Foreskin keratinocyte (primary cell): ENCODE measurements at places on chromosomes 7 and 10. TPM values are rescaled to one million over a fixed set of nuclear protein-coding genes. Genes with fewer than 3 reads are reported as not detected.

DNA sequence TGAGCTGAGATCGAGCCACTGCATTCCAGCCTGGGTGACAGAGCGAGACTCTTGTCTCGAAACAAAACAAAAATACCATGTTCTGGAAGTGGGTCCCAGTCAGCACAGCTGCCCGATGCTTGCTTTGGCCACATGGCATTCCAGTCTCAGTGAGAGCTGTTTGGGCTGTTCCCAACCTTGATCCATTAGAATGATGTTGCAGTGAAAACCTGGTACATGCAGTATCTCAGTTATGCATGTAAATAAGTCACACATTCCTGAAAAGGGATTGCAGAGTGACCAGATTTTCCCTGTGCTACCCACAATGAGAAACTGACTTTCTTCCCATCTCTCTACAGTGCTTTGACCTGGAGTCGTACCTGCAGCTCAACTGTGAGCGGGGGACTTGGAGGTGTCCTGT is 15.4 kb downstream of the ZMIZ2 start:
- DNase-seq: no peak

GRCh38 chr10:77228559-77228958 is 409.0 kb downstream of the KCNMA1 start:
- DNase-seq: no peak

GRCh38 chr7:70676243-70676642 is 455.7 kb upstream of the GALNT17 start:
- no peak for DNase-seq

DNA sequence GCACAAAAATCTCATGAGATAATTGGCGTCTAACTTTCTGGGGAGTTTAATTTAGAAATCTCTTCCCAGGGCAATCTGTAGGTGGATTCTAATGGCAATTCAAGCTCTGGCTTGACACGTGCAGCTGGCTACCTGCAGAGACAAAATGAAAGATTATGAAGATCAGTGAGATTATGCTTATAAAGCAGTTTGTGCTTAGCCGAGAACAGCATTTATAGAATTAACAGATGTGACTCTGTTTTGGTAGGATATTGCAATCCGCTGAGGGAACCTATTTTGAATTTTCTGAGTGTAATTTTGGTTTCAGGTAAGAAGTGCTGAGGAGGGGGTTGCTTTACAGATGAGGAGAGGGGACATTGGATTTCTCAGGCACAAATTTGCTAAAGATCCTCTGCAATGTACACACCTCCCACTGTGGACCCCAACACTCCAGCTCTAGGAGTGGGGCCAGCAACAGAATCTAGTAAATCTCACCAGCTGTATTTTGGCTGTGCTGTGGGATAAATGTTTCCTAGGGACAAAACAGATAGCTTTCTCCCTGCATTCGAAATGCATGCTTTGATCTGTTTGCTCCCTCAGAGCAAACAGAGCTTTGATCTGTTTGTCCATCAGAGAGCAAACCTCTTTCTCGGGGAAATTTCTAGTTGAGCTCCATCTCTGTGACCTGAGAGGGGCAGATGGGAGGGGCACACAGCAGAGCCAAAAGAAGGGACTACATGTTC is 7.4 kb downstream of the GJD4 start:
- DNase-seq: no peak

DNA sequence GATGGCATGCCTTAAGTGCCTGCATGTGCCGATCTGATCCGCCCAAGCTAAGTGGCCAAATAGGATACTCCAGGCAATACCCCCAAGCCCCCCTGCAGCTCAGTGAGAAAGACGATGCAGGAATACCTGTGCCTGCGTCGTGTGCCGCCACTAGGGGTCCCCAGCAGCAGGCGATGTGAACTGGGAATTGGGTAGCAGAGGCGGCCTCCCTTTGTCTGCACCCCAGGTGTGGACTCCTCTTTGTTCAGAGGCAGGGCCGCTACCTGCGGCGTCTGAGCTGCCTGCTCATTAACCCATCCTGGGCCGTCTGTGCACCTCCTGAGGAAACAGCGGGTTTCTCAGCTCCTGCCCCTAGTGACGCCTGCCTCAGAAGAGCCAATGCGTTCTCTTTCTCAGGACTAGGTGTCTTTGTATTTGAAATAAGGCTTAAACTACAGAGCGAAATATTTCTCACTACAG is 4.8 kb upstream of the CHN2 start:
- no peak for DNase-seq

DNA sequence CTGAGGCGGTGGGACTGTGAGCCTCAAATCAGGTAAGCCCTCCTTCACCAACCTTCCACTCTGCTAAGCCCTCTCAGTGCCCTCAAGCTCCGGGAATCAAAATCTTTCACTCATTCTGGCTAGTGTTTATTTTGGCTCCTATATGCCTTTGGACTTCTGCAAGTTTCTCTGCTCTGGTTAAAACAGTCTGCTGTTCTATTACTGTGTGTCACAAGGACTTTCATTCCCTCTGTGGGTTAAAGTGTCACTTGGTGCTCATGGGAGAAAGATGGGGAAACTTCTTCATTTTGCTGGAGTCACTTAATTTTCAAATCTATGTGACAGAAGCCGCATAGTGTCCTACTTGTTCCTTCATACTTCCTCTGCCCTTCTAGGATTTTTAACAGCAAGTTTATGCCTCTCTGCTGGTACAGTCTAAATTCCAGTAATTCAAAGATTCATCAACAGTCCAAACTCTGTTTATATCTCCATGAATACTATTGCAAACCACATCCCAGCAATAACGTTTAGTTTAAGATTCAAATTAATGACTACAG is 61.3 kb downstream of the CD36 start:
- DNase-seq: no peak

GRCh38 chr10:91759581-91759986 is 38.6 kb upstream of the TNKS2 start:
- peak; percentile 30 for DNase-seq

DNA sequence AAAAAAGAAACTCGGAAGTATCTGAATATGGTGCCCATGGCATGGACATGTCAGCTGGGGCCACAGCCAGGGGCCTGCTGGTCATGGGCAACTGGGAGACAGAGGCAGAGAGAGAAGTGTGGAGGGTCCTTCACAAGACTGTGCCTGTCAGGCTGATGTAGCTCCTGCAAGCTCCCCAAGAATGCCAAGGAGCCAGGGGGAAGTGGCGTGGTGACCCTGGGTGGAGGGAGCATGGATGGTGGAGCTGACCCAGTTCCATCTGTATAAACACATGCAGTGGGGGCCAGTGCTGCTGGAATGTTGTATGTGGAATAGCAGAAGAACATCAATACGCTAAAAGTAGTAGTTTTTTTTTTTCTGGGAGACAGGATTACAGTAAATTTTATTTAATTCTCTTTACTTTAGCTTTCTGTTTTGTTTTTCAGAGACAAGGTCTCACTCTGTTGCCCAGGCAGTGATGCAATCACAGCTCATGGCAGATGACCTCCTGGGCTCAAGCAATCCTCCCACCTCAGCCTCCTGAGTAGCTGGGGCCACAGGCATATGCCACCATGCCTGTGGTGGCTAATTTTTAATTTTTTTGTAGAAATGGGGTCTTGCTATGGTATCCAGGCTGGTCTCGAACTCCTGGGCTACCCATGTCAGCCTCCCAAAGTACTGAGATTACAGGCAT is 10.5 kb upstream of the ZMIZ2 start:
- no peak for DNase-seq

DNA sequence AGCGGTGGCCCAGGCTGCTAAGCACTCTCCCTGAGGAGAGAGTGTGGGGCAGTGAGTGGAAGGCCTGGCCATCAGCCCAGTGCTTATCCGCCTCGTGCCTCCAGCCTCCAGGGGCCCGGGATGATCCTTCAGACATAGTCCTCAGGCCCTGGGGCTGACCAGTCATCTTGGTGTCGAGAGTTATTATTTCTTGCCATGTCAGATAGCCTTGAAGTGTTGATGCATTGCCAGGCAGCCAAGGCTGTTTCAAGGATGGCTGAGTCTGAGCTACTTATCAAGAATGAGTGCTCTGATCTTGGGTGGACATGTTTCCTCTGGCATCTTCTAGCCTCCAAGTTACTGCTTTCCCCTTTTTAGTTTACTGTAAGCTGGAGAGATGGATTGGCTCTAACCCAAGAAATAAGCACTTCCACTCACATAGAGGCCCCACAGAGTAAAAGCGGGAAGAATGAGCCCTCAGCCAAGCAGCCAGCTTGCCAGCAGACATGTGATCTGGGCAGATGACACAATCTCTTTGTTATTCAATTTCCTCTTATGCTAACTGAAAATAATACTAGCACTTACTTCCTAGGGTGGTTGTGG is 136.5 kb upstream of the NAMPT start:
- peak; percentile 61 for DNase-seq

GRCh38 chr7:128323040-128323439 is 20.7 kb downstream of the RBM28 start:
- DNase-seq: no peak

GRCh38 chr10:86969421-86970041 is 1.2 kb downstream of the ADIRF start:
- DNase-seq: peak; percentile 87

DNA sequence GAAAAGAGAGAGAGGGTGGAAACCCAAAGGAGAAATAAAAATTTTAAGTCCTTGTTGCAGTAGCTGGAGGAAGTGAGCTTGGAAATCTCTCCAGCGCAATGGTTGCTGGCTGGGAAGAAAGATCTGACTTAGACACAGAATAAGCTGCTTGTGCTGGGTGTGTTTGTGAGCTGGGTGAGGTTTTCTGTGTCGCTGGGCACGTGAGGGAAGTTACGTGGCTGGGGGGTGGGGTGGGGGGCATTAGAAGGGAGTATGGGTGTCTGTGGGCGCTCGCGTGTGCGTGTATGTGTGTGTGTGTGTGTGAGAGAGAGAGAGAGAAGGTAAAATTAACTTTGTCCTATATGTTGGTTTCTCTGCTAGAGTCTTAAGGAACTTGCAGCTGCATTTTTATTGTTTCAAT is 11.6 kb downstream of the TCF7L2 start:
- DNase-seq: no peak

The C10orf143 gene
- total RNA-seq: 0.65 and 1.1 TPM in 2 replicates

The ICA1 gene
- 1.5 and 4.2 TPM in 2 replicates for total RNA-seq

- peak; percentile 69 for DNase-seq
Observed at GRCh38 chr7:44486693-44487092, 3.8 kb downstream of the NUDCD3 start.

- no peak for DNase-seq
Observed at GRCh38 chr7:108598153-108598552, 28.5 kb downstream of the DNAJB9 start.

GRCh38 chr10:62056219-62056618 is 154.7 kb downstream of the ARID5B start:
- no peak for DNase-seq

The SLC26A3 gene
- not detected in 2 replicates for total RNA-seq

- DNase-seq: no peak
Observed at GRCh38 chr10:101122270-101123084, 8.6 kb upstream of the TLX1 start.

DNA sequence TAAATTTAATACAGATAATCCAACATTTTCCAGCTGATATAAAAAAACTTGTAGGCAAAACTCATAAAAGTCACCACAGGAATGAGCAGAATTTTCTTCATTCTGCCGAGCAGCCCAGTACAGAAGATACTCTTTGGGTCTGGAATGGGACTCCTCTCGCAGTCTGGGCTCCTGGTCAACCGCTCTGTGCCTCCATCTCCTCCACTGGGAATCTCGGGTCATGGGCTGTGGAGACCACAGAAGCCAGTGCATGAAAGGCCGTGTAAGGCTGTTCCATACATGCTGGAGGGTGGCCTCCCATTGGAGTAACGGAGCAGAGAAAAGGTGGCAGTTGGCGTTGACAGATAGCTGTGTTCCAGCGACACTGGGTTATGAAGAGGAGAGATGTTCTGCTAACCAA is 616.4 kb upstream of the MGMT start:
- no peak for DNase-seq

- no peak for DNase-seq
Observed at GRCh38 chr10:80702143-80702542, 164.4 kb downstream of the SH2D4B start.

DNA sequence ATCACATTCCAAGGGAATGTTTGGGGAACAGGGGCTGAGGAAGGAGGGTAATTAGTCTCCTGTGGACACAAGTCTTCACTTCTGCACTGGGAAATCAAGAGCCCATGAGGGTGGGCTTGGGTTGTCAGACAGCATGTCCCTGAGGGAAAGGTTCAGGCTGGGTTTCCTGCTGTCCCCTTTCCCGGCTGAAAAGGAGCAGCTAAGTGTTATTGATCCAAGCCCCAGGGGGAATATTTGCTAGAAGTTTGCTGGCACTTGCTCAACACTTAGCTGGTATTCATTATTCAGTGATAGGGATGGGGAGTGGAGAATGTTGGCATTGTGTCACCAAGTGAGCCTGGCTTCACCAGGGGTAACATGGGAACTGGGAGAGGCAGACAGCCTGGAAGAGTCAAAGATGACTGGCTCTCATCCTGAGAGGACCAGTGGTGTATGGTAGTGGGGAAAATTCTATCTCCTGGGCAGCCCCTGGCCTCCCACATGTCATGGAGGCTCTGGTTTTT is 344.4 kb upstream of the PODXL start:
- no peak for DNase-seq

The TDRD1 gene
- total RNA-seq: 0.11 TPM in 1 of 2 replicates, not detected in the other

GRCh38 chr10:73863039-73863817 is 11.1 kb downstream of the CAMK2G start:
- DNase-seq: no peak

The RBP4 gene
- not detected in 2 replicates for total RNA-seq

The LIPN gene
- not detected in 2 replicates for total RNA-seq

DNA sequence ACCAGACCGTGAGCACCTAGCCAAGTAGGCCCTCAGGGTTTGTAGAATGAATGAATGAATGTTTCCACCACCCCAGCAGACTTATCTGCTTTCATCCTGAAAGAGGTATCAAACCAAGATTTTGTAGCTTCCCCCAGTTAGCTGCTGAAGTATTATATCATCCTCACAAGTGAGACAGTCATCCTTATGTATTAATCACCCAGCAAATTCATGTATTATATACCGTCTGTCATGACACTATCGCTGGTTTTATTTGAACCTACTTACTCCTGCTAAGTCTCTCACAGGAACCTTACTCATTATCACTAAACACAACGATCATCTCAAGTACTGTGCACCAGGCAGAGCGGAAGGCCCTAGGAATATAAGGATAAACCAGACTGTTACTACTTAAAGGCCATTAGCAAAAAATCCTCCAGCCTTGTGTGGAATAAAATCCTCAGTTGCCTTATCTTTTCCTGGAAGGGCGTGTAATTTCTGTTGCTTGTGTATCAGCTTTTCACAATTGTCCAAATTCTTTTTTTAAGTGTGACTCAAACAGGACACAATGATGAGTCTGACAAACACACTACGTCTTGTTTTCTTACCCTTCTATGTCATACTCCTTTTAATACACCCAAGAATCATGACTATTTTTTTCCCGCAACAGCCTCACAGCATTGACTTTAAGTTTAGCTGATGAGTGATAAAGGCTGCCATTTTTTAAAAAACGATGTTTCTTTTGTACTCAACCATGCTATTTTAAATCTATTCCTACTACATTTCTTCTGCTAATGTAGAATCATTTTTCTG is 176.1 kb upstream of the KLF14 start:
- DNase-seq: no peak

The ARMC10 gene
- total RNA-seq: 33.9 and 38.2 TPM in 2 replicates
